ENCODE measurements at places on chromosomes 13 and 19.

DNA sequence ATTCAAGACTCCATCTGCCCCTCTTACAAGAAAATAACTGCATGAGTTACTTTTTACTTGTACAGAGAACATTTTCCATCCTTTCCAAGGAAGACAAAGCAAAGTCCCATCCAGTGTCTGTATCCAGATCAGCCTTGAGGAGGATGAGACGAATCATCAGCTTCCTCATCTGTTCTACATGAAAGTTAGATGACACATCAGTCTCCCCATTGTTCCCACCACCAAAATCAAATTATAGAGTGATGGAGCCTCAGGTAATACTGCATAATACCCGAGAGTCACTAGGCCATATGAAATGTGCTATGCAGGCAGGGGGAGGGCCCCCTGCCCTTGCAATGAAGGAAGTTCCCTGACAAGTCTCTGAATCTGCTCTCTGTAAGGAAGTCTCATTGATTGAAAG is 1244.6 kb upstream of the SLC10A2 start:
- DNase-seq = no peak

DNA sequence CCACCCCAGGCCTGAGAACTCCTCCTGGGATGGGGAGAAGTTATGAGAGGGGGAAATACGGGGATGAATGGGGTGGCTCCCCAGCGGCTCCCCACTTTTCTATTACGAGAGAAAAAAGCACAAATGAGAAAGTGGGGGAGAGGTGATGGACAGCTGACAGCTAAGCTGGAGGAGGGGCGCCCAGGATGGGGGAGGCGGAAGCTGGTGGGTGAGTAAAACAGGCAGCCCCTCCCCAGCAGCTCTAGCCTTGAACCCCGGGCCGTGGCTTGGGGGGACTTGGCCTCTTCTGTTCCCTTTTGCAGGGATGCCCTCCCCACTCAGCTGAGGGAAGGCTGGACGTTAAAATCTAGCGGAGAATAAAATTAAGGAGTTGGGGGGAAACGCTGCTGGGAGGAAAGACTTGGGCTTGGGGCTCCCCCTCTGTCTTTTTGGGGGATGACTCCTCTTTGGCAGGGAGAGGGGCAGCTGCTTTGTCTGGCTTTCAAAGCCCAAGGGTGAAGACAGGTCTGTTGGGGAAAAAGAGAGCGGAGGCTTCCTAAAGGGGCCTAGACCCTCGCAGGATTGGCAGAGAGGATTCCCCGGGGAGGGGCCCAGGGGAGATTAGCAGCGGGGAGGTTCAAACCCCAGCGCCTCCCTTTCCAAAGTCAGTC is 1.4 kb upstream of the SAMD1 start:
- DNase-seq = no peak

DNA sequence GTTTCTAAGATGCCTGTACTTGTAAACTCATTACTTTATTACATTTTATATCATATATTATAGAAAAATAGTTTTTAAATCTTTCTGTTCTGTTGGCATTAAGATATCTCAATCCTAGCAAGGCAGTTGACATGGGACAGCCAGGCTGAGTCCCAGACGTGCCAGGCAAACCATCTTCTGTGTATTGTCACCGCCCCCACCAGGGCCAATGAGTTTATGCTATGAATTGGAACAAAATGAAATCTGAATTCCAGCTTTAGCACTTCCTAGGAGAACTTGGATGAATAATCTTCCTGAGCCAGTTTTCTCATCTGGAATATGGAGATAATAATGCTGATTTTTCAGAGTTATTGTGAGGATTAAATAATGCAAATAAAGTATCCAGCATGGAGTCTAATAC is 79.9 kb upstream of the GSX1 start:
- DNase-seq = no peak

- DNase-seq = no peak
Measured at GRCh38 chr13:35549481-35549880, 73.0 kb upstream of the MAB21L1 start.

- DNase-seq = no peak
Measured at GRCh38 chr13:99467764-99468163, 33.5 kb upstream of the TM9SF2 start.

DNA sequence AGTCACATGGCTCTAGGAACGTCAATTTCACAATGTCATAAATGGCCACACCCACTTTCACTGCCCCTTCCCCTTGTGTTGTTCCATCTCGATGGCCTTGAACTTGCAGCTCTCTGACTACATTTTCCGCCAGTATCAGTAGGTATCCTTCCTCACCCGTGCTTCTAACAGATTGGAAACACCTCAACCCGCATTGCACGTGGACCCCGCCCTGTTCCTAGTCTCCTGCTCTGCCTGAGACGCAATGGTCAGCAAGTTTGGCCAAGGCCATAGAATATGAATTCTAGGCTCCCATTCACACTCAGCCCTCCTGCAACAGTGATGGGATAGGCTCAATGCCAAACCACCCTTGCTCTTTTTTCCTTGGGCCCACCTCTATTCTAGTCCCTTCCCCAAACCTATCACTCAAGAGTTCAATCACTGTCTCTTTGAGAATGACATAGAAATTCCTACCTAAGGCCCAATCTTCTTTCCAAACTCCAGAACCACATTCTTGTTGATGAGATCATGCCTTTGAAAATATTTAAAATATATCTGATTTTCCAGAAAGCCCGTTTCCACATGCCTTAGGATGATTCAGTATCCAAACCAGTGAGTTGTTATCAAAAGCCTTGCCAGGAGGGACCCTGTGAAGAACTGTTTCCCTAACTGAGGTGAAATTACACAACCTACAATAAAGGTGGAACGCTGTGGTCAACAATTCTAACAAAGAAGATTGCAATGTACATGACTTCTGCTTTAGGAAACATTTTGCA is 334.6 kb downstream of the MYO16 start:
- DNase-seq = no peak

GRCh38 chr13:54845351-54845965 is 1816.8 kb downstream of the OLFM4 start:
- DNase-seq = no peak

GRCh38 chr13:108154421-108154858 is 60.9 kb downstream of the LIG4 start:
- no peak for DNase-seq

- DNase-seq = no peak
Measured at GRCh38 chr19:35528218-35529038, at the start of gene SBSN. Gene SBSN, minus strand, starts transcription at chr19:35528311. Its CDS starts 30 bp downstream, at chr19:35528281.

DNA sequence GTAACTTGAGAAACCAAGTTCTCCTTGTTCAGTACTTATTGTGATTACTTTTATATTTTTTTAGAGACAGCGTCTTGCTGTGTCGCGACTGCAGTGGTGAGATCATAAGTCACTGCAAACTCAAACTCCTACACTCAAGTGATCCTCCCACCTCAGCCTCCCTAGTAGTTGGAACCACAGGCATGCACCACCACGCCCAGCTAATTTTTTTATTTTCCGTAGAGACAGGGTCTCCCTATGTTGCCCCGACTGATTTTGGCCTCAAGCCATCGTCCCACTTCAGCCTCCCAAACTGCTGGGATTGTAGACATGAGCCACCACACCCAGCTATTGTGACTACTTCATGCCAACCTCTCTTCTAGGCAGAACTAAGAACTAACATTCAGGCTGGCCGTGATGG is 8.3 kb downstream of the C19orf53 start:
- DNase-seq = no peak

DNA sequence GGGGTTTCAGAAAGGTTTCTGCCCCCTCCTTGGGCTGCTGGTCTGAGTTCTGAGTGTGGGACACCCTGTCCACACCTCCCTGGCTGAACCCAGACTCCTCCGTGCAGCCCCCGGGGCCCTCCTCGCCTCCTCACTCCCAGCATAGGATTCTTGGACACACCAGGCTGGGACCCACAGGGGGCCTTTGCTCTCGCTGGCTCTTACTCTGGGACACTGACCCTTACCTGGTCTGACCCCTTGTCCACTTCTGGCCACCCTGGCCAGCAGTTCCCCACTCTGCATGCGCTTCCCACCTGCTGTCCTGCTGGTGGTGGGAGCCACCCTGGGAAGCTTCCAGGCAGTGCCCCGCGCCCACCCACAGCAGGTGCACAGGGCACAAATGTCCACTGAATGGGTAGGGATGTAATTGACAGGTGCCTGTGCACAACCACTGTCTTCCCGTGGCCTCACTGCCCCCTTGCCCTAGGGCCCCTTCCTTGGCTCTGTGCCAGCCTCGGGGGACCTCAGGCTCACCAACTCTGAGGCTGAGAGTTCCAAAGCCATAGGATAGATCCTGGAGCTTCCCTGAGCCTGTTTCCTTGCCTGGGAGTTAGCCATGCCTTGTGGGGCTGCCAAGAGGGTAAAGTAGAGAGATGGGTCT is 7.0 kb upstream of the SLC25A42 start:
- no peak for DNase-seq

DNA sequence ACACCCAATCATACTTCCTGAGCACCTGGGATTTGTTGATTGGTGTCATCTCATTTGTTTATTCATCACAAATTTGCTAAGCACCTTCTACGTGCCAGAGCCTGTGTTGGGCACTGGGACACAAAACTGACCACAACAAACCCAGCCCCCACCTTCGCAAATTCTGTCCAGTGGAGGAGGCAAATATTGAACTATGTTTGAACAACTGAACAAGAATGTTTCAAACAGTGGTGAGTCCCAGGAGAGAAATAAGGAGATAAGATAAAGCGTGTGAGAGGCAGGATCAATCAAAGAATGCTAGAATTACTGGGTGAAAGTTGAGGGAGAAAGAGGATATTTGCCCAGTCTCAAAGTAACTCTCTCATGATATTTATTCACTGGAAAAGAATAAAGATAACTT is 8.7 kb downstream of the ZNRF4 start:
- no peak for DNase-seq

DNA sequence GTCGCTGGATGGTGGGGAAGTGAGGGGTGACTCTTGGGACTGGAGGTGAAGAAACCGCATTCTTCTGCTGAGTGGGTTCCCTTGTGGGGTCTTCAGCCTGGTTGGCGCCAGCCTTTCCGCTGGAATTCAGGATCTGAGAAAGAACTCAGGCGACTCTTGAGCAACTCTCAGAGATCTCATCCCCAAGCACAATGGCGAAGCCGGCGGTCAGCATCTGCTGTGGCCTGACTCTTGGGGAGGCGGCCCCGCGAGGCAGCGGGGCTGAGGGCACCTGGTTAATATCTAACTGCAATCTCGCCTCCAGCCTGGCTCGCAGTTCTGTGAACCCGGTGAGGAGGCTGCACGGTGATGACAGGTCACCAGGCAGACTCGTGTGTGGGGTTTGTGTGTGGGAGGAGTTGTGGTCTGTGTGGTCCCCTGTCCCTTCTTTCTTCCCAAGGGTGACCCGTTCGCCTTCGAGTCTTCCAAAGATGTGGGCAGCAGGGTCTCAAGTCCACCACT is 883 bp downstream of the ZNF441 start:
- no peak for DNase-seq

DNA sequence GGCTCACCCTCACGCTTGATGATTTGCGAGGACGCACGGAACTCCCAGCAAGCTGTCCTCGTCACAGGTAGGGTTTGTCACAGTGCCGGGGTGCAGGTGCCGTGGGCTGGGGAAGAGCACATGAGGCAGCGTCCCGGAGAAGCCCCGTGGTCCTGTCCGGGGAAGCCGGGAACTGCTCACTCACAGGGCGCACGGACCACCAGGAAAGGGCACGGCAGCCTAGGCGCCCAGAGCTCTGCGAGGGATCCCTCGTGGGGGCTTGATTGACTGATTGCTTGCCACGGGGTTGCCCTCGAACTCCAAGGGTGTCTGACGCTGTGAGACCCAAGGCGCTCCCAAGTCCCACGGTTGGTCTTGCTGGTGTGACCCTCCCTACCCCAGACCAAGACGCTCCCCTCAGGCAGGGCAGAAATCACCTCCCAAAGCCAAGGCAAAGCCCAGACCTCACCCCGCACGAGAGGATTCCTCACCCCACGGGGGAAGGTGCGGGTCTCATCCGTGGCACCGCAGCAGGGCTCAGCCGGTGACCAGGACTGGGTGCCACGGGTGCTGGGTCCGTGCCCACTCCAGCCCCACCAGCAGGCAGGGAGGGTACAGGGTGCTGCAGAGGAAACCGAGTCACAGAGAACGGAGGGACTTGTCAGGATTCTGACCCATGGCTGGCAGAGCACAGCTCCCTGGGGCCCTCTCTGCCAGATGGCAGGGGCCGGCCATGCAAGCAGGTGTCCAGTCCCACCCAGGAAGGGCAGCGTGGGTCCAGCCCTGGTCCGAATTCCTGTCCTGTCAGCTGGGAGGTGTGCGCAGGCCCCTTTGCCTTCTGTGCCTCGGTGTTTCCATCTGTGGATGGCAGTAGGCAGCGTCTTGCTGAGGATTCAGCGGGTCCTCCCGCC is 7.7 kb downstream of the C2CD4C start:
- no peak for DNase-seq

DNA sequence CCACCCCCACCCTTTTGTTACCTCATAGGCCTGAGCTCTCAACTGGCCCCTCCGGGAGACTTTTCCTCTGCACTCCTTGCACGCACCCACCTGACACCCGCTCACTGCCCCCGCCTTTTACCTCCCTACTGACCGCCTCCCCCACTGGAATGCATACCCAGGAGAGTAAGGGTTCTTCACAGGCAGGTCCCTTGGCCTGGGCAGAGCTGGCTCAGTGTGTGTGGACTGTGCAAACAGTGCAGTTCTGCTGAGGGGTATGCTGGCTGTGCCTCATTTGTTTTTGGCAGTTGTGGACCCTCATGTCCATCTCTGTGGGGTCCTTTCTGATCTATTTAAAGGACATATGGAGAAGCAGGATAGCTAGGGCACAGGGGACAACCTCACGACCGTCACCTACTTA is 5.0 kb downstream of the ZSCAN18 start:
- no peak for DNase-seq

GRCh38 chr13:99972190-99972731 is 694 bp upstream of the ZIC5 start:
- DNase-seq = no peak

DNA sequence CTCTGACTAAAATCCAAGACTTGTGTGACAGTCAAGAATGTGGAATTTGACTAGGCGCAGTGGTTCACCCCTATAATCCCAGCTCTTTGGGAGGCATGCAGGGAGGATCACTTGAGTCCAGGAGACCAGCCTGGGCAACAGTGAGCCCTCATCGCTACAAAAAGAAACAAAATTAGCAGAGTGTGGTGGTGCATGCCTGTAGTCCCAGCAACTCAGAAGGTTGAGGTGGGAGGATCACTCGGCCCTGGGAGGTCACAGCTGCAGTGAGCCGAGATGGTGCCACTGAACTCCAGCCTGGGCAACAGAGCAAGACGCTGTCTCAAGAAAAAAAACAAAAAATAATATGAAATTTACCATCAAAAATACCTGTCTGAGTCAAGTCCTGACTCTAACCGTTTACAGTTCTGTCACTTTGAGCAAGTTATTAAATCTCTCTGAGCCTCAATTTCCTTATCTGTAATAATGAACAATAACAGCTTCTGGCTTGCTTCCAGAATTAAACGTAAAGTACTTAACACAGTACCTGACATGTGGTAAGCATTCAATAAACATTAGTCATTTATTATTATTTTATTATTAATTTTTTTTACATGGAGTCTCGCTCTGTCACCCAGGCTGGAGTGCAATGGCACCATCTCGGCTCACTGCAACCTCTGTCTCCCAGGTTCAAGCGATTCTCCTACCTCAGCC is 204.6 kb upstream of the TSC22D1 start:
- no peak for DNase-seq

GRCh38 chr13:66689037-66689619 is 541.0 kb downstream of the PCDH9 start:
- no peak for DNase-seq
